Stimulated activated naive B cell treated with anti-CD40 and anti-IgM and Interleukin-4, amounts not matched to agents 10 μg/mL and 1 μg/mL and 100 μg/mL, for 72 hours (primary cell): ENCODE measurements at places on chromosomes 4 and X.

DNA sequence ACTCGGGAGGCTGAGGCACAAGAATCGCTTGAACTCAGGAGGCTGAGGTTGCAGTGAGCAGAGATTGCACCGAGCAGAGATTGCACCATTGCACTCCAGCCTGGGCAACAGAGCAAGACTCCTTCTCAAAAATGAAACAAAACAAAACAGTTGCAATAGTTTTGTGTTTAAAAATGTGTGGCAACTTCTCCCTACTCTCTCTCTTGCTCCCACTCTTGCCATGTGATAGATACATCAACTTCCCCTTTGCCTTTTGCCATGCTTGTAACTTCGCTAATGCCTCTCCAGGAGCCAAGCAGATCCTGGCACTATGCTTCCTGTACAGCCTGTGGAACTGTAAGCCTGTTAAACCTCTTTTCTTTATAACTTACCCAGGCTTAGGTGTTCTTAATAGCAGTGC is 52.5 kb upstream of the INTU start:
- no peak for DNase-seq

DNA sequence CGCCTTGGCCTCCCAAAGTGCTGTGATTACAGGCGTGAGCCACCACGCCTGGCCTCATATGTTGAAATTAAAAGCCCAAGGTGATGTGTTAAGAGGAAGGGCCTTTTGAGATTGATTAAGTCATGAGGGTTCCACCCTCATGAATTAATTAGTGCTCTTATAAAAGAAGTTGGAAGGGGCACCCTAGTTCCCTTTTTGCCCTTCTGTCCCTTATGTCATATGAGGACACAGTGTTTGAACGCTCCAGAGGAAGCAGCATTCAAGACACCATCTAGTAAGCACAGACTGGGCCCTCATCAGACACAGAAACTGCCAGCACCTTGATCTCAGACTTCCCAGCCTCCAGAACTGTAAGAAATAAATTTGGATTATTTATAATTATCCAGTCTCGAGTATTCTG is 5.1 kb upstream of the APLN start:
- DNase-seq: no peak

DNA sequence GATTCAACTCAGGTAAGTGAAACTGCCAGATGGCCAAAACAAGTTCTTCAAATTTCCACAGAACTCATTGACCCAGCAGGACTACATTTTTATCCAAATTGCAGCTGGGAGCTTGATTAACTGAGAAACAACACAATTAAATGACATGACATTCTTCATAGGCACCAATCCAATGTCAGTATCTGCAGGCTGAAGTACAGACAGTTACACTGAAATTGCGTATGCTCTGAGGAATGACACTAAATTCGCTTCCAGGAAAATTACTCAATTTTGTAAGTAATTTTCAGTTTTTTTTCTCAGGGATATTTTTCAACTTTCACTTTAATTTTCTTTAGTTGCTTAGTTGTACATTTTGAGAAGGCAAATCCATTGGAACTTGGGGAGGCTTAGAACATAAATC is 4.5 kb downstream of the C1GALT1C1 start:
- DNase-seq: no peak

GRCh38 chrX:5857232-5857631 is 371.4 kb downstream of the NLGN4X start:
- no peak for DNase-seq

GRCh38 chr4:124481123-124481522 is 231.4 kb downstream of the ANKRD50 start:
- DNase-seq: no peak

- no peak for DNase-seq
Measured at GRCh38 chrX:150012647-150013381, 74.5 kb upstream of the EOLA2 start.

GRCh38 chr4:144984241-144984640 is 113.8 kb downstream of the ANAPC10 start:
- DNase-seq: no peak

DNA sequence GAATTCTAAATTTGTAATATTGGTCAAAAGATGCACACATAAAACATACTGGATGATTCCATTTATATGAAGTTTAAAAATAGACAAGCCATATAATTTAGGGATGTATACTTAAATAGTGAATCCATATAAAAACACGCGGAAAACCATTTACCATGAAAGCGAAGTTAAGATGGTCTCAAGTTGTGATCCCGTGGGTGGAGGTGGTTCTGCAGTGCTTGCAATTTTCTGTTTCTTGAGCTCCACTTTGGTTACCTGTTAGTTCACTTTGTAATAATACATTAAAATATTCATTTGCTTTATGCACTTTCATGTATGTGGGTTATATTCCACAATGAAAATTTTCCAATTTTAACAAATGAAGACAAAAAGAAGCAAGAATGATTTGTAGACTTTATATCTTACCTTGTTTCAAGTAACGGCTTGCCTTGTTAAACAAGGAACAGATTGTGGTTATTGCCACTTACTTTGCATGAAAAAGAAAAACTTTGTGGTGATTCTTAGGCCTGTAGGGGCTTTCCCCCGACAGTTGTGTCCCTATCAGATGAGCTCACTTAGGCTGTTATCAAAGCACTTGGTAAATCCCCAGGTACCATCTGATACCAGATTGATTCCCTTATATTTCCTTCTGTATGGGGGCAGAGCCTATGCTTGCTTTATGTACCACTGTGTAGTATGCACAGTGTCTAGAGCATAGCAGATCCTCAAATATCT is 12.2 kb downstream of the UCP1 start:
- DNase-seq: peak; percentile 47
